Activated CD4-positive, CD25-positive, alpha-beta regulatory T cell (primary cell): ENCODE measurements at places on chromosomes 7 and 10.

DNA sequence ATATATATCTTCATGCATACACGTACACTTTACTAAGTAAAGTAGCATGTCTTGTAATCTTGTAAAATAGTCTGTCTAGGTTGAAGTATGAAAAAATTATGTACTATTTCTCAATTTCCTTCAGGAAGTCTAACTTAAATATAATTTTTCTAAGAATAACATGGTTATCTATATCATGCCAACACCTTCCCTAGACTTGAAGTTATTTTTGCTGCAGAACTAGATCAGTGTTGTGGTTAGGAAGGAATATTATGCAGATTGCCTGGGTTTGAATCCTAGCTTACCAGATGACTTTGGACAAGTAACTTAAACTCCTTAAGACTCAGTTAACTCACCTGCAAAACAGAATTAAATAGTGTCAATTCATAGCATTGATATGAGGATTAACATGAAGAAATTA is 142.2 kb upstream of the SEMA3A start:
- no peak for DNase-seq

- DNase-seq, result no peak
Measured at GRCh38 chr10:3844491-3845025, 59.5 kb upstream of the KLF6 start.

DNA sequence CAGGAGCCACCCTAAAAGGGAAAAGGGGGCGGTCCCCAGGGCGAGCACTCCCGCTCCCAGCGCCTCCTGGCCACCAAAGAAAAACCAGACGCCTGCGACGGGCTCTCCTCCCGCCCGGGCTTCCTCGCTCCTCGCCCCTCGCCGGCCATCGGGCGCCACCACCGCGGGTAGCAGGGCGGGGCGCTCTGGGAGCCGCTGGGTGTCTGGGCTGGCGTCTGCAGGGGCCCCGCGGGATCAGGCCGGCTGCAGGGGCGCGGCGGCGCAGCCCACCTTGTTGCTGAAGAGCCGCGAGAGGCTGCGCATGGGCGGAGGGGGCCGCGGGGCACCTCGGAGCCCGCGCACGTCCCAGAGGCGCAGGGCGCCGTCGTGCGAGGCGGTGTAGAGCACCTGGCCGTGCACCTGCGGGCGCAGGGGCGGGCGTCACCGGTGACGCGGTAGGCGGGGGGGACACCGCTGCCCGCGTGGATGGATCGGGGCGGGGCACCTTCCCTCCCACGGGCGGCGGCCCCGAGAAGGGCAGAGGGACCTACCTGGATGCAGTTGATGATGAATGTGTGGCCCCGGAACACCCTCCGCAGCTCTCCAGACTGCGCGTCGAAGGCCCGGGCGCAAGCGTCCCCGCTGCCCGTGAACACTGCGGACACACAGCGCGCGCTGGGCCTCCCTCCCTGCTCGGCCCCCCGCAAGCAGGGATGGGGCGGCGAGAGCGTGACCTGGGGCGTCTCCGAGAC is 28.3 kb downstream of the WDR86 start:
- DNase-seq, result no peak

GRCh38 chr7:139867847-139868246 is 38.8 kb downstream of the TBXAS1 start:
- DNase-seq, result no peak

DNA sequence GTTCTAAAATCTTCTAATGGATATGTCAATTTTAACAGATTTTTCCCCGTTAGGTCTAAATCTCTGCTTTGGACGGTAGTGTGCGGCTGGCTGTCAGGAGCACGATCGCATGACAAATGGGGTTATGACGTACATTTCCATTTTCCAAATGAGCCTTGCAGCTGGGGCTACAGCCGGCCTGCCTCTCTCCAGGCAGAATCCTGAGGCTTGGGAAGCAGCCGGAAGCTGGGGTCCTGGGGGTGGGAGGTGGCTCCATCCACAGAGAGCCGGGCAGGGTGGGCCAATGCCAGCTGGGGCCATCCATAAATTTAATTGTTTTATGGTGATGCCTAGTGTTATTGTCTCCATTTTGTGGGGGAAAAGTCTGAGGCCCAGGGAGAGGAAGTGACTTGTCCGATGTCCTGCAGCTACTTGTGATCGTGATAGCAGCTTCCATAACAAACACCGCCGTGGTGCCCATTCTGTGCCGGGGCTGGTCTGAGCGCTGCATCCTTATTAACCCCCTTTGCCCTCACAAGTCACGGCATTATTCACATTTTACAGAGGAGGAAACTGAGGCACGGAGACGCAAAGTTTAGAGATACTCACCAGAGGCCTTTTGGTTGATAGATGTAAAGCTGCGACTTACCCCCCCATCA is 53.0 kb upstream of the EBF3 start:
- DNase-seq, result no peak

- DNase-seq, result no peak
Measured at GRCh38 chr7:106855540-106856132, 9.4 kb upstream of the PIK3CG start.

DNA sequence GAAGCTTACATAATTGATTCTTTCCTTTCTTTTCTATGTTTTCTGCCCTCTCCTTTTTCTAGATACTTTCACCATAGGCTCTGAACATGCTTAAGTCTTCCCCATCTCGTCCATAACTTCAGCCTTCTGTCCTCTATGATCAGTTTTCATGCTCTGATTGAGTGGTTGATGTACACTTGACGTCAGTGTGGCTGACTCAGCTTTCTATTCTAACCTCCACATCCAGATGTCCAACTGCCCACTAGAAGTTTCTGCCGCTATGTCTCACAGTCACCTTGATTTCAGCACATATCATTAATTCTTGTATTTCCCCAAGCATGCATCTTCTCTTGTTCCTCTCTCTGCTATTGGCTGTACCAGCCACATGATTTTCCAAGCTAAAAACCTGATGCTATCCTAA is 15.0 kb downstream of the CDK14 start:
- no peak for DNase-seq

GRCh38 chr7:69873512-69873911 is 275.2 kb downstream of the AUTS2 start:
- no peak for DNase-seq

DNA sequence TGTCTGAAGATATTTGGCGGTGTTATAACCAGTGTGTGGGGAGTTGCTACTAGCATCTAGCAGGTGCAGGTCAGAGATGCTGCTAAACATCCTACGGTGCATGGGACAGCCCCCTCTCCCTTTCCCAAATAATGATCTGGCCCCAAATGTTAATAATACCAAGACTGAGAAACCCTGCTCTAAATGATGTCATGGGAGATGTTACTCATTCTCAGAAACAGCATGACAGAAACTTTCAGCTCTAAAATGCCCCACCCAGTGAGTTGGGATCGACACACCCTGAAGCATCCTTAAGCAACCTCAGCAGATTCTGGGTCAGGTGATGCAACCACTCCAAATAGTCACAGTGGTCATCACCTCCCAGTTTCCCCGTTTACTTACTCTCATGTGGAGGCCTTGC is 108.8 kb upstream of the MPP7 start:
- no peak for DNase-seq

DNA sequence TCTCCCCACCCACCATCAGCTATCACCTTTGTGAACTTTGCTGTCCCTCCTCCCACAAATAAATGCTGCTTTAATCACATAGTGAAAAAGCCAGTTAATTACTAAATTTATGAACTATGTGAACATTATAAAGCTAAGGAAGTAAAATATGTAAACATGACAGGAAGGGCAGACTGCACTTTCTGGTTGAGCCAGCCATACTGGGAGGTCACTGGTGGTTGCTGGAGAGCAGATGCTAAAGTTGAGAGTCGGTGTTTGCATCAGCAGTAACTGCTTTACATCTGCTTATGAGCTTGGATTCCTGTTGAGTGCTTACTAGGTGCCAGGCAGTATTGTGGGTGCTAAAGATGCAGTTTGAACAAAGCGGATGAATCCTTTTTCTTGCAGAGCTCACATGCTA is 209.9 kb upstream of the FZD1 start:
- DNase-seq, result no peak
